NCI-H446 (cell line): ENCODE measurements at places on chromosomes 1 and 21.

- DNase-seq = no peak
These were observed 29.1 kb downstream of the PIGP start for GRCh38 chr21:37043818-37044217.

DNA sequence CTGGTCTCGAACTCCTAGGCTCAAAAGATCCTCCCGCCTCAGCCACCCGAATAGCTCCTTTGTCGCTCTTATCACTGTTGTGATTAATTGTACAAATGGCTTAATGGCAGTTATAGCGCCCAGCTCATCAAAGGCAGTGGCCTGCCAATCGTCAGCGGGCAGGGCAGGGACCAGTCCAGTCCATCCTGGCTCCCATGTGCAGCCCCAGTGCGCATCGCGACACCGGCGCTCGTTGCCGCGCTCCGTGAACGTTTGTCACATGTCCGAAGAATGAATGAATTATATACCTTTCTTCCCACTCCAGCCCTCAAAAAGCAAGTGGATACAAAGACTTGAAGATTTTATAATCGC lies 18.4 kb downstream of the MTX1 start:
- DNase-seq = peak; percentile 65

DNA sequence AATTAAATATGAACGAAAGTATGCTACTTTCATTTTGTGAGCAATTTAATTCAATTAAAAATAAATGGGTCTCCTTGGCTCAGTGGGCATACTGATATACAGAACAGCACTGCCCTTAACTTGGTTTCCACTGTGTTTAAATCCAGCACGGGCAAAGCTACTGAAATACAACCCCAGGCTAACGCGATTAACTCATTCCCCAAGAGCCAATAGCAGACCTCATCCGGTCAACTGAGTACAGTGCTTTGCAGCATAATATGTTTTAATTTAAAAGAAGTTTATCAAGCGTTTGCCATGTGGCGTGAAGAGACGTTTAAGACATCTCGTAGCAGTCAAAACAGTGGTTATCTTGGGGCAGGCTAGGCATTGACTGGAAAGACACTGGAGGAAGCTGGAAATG lies 118.6 kb downstream of the PROX1 start:
- no peak for DNase-seq

GRCh38 chr1:41812453-41812852 lies 106.3 kb downstream of the HIVEP3 start:
- DNase-seq = no peak

- DNase-seq = no peak
These were observed 82.9 kb upstream of the POU3F1 start for GRCh38 chr1:38129473-38129872.

DNA sequence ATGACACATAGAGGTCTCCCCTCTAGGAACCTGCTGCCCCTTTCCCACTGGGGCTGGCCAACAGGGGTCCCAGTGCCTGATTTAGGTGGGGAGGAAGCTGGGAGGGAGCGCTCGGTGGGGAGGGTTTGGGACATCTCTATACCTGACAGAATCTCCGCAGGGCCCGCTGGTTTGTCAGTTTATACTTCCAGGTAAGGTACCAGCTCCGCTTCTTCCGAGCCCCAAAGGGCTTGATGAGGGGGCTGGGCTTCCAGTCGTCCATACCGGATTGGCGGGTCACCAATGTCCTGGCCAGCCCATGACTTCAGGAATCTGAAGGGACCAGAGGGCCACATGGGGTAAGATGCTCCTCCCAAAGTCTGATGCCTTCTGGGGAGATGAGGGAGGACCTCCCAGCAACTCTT lies 672 bp downstream of the POMGNT1 start:
- no peak for DNase-seq

- no peak for DNase-seq
These were observed 53.4 kb upstream of the ACTRT2 start for GRCh38 chr1:2967881-2968280.

DNA sequence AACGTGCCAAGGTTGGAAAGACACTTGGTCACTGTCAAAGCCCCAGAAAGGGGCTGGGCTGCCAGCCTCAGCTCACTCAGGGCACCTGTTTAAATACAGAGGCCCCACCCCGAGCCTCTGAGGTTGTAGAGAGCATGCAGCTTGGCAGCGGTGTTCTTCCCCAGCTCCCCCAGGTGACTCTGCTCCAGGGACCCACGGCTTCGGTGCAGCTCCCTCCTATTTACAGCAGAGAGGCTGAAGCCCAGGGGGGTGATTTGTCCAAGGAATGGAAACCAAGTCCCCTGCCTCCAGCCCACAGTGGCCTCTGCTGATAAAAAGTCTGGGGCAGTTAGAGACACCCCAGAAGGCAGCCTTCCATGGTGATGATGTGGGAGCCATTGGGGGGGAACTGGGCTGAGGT lies 9.1 kb upstream of the C1QA start:
- DNase-seq = no peak

DNA sequence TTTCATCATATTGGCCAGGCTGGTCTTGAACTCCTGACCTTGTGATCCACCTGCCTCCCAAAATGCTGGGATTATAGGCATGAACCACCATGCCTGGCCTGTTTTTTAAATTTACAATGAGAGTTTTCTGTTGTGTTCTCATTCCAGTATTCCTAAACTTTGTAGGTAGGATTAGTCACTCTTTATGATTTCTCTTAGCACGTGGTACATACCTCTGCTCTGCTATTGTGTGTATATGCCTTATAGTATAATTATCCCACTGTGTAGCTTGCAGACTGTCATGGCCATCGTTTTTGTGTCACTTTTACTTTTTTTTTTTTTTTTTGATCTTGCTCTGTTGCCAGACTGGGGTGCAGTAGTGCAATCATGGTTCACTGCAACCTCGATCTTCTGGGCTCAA lies 14.5 kb downstream of the PATJ start:
- no peak for DNase-seq

DNA sequence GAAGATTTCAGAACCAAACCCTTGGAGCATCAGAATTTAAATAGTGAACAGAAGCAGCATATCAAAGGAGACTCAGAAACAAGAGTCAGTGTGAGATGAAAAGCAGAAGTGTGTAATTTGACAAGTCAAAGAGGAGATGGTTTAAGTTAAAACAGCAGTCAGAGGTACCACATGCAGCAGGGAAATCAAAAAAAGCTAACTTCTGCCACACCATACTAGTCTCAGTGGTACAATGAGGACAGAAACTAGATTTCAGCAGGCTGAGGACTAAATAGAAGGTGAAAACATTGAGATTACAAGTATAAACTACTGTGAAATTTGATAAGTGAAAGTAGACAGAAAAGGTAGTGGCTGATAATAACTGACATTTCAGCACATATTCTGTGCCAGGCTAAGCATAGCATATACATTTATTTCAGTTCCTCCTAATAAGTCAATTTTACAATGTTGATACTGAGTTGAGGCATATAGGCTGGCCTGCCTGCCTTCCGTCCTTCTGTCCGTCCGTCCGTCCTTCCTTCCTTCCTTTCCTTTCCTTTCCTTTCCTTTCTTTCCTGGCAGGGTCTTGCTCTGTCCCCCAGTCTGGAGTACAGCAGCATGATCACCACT lies 12.6 kb downstream of the SUCO start:
- no peak for DNase-seq

DNA sequence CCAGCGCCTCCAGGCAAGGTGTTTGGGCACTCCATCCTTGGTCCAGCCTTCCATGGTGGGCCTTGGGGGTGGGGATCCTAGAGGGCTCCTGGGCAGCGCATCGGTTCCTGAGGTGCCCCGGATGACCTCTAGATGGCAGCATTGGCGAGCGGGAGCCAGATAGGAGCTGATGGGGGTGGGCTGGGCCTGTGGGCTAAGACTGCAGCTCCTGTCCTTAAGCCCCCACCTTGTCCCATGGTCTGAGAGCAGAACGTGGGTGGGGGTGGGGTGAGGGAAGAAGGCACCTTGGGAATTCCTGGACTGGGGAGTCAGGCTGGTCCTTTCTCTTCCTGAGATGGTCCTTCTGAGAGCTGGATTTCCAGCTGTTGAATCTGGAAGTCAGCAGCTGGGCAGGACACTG lies 93.4 kb upstream of the CSF3R start:
- peak; percentile 66 for DNase-seq

DNA sequence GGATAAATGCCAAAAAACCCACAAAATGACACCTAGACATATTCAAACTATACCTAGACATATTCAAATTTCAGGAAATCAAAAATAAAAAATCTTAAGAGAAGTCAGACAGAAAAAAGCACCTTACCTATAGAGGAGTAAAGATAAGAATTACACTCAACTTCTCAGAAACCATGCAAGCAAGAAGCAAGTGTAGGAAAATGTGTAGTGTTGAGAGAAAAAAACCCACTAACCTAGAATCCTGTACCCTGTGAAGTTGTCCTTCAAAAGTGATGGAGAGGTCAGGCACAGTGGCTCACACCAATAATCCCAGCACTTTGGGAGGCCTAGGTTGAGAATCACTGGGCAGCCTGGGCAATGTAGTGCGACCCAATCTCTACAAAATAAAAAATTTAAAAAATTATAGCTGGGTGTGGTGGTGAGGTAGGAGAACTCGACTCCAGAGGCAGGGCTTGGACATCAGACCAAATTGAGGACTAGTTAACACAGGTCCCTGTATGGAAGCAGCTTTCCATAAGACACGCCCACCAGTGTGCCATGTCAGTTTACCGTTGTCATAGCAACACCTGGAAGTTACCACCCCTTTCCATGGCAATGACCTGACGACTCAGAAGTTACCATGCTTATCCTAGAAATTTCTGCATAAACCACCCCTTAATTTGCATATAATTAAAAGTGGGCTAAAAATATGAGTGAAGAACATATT lies 20.7 kb downstream of the PDIK1L start:
- DNase-seq = peak; percentile 28

- no peak for DNase-seq
These were observed 295.4 kb downstream of the RRAGC start for GRCh38 chr1:38563942-38564735.

DNA sequence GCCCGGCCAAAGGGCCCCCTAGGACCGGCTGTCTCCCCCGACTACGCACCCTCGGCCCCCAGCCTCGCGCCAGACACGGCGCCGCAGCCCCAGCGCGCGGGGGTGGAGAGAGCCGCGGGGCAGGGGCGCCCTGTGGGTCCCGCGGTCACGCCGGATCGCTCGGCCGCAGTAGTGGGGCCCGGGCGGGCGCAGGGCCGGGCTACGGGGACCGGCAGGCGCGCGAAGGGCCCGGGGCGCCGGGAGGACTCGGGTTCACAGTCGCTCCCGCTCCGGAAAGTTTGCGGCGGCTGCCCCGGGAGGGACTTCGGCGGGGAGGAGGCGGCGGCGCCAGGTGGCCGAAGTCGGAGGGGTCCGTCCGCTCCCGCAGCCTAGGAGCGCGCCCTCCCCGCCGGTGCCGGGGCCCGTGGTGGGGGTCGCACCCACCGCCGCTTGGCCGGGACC lies 7.1 kb upstream of the ZNF669 start:
- DNase-seq = no peak

GRCh38 chr1:188140958-188141357 lies 1312.2 kb downstream of the PLA2G4A start:
- peak; percentile 19 for DNase-seq

DNA sequence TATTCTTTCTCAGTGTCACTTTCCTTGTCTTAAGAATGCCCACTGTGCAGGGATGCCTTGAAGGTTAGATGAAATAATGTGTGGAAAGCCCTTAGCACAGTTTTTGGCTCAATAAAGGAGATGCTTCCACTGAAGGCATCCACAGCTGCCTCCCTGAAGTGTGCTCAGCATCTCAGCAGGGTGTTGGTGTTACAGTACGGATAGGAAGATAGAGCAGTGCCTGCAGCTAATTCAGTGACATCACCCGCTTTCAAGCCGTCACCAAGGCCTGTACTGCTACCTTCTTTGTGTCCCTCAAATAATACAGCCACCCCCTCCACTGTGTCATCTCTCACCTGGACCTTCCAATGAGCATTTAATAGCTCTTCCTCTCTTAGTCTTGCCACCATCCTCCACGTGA lies 59.0 kb downstream of the NDUFS5 start:
- no peak for DNase-seq

GRCh38 chr21:45892156-45892915 lies 89.2 kb upstream of the COL6A1 start:
- DNase-seq = no peak

GRCh38 chr1:156069490-156070455 lies 8.8 kb downstream of the RAB25 start:
- no peak for DNase-seq

DNA sequence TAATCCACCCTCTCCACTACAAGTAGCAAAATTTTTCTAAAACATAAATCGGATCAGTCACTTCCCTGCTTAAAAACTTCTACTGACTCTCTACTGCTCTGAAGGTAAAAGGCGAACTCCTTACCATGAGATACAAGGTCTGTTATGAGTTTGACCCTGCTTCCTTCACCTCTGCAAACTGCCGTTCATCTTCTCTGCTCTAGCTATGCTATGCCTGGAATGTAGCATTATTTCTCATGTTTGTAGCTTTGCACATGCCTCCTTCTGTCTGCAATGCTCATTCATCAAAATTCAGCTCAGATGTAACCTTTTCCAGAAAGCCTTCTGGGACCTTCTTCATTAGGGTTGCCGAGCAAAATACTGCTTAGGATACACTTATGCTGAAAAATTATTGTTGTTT lies 30.8 kb downstream of the RPL5 start:
- DNase-seq = no peak

GRCh38 chr1:151189637-151190445 lies at the start of gene VPS72:
Gene VPS72, minus strand, starts transcription at chr1:151190197. Its CDS starts 76 bp downstream, at chr1:151190121.
- peak; percentile 67 for DNase-seq

DNA sequence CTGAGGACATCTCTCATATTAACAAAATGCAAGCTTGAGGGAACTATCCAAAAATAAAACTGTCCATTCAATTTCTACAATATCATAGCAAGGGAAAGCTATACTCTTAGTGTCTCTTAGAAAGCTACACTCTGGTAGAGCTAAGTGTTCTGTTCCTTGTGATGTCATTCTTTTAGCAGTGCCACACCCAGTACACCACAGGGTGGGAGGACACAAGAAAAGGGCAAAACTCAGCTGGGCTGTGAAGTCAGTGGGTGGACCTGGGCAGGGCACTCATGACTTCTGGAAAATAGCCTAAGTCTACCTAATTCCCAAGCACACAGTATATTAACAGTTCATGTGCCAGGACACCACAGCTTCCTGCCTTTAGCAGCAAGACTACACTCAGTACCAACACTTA lies 42.2 kb upstream of the TNFSF4 start:
- no peak for DNase-seq
